ENCODE measurements at places on chromosomes 2 and 18. TPM values are rescaled to one million over a fixed set of nuclear protein-coding genes. Genes with fewer than 3 reads are reported as not detected.
A peak's percentile ranks its signal among the peaks of the same experiment; 100 is the strongest.

GRCh38 chr2:133197156-133197555, 371.1 kb downstream of the NCKAP5 start:
- DNase-seq = no peak

DNA sequence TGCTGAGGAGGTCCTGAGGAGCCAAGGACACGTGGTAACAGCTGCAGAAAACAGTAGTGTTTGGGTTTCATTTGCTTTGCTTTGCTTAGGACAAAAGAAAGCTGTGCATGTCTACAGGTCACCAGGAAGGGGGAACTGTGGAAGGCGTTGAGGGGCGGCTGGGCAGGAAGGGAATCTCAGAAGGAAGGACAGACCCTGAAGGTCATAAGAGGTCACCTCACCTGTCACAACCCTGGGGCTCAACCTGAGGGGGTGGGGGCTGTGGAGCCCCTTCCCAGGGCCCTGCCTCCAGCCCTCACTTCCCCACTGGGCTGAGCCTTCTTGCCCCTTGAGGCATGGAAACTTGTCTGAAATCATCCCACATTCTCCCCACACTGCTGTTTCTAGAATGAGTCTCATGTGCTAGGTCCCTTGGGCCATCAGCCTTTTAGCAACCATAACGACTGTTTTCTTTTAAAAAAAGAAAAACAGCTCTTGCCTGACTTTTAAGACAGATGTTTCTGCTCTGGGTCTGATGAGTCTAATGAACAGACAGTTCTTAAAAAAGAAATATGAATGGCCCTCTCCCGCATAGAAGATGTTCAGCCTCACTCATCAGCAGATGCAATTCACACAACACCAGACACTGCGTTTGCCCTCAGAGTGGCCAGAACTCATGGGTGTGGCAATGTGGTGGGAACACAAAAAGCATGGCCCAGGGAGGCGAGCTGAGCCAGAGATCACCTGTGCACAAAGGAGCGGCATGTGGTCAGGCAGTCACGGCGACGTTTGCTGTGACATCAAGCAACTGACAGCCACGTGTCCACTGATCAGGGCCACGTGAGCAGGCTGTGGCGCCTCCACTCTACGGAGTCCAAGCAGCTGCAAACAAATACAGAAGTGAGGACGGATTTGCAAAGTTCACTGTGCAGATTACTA, 84.0 kb downstream of the SEPTIN10 start:
- peak; percentile 71 for DNase-seq

The IL1R1 gene
- 407 TPM for total RNA-seq

DNA sequence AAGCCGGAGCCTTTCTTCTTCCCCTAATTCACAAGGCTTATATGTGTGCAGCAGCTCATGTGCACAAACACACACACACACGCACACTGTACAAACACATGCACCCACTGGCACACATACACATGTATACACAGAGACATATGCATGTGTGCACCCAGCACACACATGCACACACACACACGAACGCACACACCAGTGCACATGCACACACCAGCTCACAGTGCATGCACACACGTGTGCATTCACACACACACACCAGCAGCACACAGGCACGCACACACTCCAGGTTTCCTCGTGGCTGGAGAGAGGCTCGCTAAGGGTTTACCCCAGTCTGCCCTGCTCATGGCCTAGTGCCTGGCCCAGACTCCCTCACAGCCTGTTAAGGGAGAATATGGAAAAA, 234.0 kb downstream of the EIPR1 start:
- DNase-seq = no peak

GRCh38 chr2:217827430-217828201, 175.2 kb downstream of the TNS1 start:
- no peak for DNase-seq

The SLC8A1 gene
- 18.5 TPM for total RNA-seq

DNA sequence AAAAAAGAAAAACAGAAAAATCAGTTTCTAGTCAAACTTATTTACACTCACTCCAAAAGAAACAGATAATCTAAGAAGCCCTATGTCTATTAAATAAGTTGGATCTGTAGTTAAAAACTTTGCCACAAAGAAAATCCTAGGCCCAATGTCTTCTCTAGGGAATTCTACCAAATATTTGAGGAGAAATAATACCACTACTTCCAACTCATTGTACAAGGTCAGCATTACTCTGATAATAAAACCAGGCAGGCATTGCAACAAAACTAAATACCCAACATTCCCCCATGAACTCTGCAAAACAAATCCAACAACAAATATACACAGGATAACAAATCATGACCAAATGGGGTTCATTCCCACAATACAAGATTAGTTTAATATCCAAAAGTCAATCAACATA, 73.8 kb upstream of the ST8SIA5 start:
- no peak for DNase-seq

The SERPINB4 gene
- not detected for total RNA-seq

The NT5DC4 gene
- not detected for total RNA-seq

DNA sequence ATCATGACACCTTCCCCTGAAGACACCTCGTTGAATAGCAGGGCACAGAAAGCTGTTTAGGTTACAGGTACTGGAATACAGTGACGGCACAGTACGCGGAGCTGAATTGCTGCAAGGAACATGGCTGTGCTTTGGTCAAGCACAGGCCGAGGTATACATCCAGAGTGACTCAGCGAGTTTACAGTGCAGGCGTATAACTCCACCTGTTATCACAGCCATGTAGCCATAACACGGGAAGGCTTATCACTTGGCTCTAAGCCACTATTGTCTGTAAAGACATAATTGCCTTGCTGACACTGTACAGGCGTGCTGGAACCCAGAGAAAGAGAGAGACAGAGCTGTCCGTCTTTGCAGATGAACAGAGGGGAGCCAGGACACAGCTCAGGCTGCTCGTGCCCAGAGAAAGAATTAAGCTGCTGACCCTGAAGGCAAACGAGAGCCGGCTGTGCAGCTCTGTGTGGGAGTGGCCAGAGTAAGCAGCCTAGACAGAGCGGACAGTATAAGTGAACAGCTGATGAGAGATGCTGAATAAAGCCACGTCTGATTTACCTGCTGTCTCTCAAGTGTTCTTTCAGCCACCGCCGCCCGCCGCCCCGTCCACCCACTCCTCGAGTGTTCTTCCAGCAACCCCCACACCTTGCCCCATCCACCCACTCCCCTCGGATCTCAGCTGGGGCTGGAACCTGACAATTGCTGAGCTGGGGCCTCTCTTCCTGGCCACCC, 87.3 kb upstream of the PPP1CB start:
- no peak for DNase-seq

The ANKRD30B gene
- total RNA-seq = 0.39 TPM

The RMDN2 gene
- total RNA-seq = 8.4 TPM

DNA sequence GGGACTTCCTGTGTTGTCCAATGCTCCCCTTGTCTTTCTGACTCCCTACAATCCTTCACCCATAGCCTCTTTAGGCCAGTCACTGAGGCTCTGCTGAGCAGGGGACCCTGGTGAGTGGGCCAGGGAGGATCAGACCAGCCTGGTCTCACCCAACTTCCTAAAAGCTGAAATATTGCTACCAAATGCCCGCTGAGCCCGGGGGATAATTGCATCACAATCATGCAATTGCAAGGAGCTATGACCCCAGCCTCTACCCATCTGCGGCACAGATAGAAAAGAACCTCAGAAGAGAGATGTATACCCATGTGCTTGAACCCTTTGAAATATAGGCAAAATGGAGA, 3.7 kb upstream of the SP100 start:
- no peak for DNase-seq

The TMEM169 gene
- 0.45 TPM for total RNA-seq

DNA sequence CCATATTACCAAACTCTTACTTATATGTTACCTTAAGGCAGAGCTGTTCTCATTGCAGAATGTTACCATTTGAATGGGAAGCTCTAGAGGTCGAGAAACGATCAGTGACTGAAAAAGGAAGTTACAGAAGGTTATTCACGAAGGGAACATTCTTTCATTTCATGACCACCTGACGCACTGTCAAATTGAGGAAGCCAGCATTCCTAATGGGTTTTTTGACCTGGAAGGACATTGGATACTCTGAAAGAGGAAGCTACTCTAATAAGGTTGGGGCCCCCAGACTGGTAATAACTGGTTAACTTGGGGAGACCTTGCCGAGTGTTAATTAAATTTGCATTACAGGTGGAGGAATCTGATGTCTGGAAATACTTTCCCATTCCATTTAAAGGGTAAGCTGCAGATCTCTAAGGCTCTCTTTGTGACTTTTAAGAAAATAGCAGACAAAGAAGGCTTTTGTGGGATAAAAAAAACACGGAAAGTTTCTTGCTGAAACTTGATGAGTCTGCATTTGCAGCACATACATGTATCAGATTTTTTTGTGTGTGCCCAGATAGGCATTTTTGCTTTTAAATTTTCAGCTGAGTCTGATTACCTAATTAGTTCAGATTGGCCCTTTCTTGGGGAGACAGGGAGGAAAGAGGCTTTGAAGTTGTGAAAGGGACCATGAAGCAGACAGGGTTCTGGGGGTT, 137.1 kb downstream of the LTBP1 start:
- no peak for DNase-seq

DNA sequence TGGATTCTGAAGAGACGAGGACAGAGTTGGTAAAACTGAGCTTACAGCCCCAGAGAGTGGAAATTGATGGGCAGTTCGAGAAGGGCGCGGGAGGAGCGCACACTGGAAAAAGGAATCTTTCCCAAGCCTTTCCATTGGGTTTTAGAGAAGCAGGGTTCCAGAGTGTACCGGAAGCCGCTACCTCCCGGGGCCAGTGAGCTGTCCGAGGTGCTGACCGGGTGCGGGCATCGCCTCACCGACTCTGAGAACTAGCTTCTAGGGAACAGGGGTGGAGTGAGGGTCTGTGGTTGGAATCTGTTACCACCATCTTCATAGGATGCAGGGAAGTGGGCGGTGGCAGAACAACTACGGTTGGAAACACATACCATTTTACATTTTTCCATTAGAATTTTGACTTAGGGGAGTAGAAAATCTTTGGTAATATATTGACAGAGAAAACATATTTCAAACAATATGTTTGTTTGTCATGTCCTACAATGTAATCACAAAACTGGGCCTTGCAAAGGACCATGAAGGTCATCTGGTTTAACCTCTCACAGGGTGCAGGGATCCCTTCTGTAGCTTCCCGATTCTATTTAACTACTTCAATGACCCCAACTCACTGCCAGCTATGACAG, 724 bp downstream of the NMS start:
- DNase-seq = no peak

The CNDP1 gene
- total RNA-seq = not detected

DNA sequence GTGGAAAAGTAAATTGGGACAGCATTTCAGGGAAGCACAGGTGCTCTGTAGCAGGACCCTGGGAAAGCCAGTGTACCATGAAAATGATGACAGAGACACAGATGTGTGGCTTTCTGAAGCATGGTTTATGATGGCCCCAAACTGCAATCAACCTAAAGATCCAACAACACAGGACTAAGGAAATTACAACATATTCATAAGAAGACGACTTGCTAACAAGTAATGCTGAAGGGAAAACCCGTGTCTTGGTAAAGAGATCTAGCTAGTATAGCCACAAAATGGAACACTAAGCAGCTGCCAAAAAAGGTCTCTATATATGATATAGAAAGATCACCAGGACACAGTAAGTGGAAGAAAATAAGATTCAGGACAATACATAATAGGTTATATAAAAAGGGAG, 53.2 kb downstream of the UXS1 start:
- DNase-seq = no peak

DNA sequence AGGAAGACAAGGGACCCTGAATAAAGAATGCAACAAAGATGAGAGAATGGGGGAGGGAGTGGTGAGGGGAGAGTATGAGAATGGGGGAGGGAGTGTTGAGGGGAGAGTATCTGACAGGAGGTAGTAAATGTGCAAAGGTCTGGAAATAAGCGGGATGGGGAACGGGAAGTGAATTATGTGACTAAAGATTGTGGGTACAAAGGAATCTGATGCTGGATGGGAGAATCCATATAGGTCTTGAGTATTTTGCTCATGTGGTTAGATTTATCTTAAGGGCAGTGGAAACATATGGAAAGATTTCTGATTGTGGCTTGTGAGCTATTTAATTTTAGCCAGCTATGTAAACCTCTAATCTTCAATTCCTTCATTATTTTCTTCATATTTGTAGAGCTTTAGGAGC, 593.4 kb downstream of the DCC start:
- no peak for DNase-seq

GRCh38 chr2:72136933-72137497, 10.6 kb downstream of the CYP26B1 start:
- peak; percentile 33 for DNase-seq

DNA sequence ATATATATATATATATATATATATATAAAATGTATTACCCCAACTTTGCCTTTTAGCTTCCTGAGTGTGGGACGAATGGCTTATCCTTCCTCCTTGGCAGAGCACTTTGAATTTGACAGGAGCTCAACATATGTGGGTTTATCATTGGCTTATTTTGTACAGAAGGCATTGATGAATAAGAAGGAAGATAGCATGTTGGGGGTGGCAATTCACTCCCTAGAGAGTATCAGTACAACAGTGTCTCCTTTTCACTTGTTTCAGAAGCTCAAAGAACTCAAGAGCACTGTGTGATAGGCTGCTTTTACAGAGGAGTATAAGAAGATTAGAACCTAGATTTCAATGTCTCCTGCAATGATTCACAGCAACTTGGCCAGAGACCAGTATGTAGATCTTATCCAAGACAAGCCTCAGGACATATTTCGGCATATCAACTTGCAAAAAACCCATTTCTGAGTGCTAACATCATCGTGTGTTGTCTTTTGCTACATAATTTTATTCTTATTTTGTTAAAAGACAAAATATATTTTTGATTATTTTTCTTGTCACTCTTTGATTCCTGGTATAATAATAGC, 345.8 kb downstream of the SOCS6 start:
- no peak for DNase-seq

GRCh38 chr2:44748-45341, 1.5 kb downstream of the FAM110C start:
- DNase-seq = no peak

The FOXD4L1 gene
- total RNA-seq = not detected

- DNase-seq = no peak
Measured at GRCh38 chr2:165141601-165142354, 62.1 kb downstream of the SCN3A start.

The LTBP1 gene
- 15.4 TPM for total RNA-seq

DNA sequence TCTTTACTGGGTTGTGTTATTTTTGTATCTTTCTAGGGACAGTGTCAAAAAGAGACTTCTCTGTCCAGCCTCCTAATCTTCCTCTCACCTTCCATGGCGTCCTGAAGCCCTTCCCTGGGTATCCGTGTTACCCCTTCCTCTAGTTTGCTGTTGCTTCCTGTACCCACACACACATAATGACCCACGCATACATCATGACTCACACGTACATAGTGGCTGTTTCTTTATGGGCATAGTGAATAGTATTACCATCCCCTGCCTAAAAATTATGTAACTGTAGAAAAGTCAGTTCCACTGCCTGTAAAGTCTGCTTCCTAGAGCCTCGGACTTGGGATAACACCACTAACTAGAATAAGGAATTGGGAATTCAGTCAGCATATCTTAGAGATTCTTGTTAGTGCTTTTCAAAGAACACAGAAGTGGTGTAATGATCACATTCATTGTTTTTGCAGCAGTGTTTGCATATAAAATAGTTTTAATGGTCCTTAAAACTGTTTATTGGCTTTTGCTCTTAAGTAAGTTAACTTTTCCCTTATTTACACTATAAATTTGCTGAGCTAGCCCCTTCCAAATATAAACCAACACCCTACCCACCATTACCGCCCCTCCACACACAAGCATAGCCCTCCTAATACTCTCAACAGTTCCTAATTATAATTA, 308.4 kb upstream of the RAB12 start:
- DNase-seq = no peak

The HNMT gene
- 91.4 TPM for total RNA-seq
